Caki2 (cell line): ENCODE measurements at places on chromosomes 7 and 10. TPM values are rescaled to one million over a fixed set of nuclear protein-coding genes. Genes with fewer than 3 reads are reported as not detected.

- no peak for DNase-seq
Measured at GRCh38 chr10:128475686-128476367, 349.6 kb upstream of the MKI67 start.

DNA sequence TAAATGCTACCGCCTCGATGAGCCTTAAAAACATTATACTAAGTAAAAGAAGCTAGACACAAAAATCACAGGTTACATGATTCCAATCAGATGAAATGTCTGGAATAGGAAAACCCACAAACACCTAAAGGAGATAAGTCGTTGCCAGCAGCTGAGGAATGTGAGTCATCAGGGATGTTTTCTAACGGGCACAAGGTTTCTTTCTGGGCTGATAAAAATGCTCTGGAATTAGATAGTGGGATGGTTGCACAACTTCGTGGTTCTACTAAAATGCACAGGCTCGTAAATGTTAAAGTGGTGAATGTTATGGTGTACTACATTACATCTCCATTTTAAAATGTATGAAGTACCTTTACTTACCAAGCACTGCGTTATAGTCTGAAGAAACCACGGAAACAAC is 9.7 kb downstream of the ABLIM1 start:
- DNase-seq = peak; percentile 61

- no peak for DNase-seq
Measured at GRCh38 chr10:19579761-19580545, 236.3 kb upstream of the PLXDC2 start.

DNA sequence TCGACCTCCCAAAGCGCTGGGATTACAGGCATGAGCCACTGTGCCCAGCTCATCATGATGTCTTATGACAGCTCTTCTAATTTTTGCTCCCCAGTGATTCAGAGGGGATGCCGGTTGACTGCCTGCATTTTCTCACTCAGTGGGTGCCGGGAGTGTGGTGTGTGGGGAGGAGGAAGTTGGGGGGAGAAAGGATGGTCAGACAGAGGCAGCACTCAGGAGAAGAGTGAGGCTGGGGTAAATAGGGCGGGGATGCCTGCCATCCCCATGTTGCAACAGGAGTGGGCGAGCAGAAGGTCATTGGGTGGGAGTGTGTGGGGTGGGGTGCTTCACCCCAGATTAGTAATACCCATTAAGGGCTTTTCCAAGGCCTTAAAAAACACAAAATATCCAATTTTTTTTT is 3.5 kb upstream of the CCL24 start:
- no peak for DNase-seq

DNA sequence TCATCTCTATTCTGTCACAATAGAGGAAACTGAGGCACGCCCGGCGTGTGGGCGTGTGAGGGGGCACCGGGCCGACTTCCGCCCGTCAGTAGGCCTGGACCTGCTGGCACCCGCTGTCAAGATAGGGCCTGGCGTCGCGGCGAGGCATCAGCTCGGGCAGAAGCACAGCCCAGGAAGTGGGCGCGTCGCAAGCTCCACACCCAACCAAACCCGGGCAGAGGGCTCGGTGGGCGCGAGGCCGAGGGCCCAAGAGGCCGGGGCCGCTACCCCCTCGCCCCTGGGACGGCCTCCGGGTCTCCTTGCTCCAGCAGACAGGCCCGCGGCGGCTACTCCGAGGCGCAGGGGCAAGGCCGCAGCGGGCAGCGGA is 91.2 kb downstream of the SPAG6 start:
- DNase-seq = no peak

- no peak for DNase-seq
Measured at GRCh38 chr10:49328401-49329145, 29.6 kb downstream of the C10orf71 start.

DNA sequence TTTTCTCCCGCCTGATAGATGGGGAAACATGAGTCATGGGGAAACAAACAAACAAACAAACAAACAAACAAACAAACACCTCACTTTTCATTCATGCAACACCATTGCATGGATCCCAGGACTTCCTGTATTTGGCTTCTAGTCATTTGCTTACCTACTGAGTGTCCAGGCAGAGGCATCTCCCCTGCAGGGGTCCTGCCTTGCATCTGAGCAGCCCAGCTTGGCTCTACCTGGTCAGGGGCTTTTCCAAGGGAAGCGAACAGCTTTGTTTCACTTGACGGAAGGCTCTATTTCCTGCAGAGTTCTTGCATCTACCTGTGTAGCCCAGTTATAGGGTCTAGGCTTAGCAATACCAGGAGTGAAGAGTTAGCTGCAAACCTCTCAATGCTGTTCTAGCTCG is 374.2 kb downstream of the GATA3 start:
- DNase-seq = no peak

GRCh38 chr10:118901380-118901779 is 128.1 kb upstream of the NANOS1 start:
- DNase-seq = no peak

Gene CPN1
- total RNA-seq = not detected in 2 replicates
